ENCODE measurements at places on chromosomes 11 and 22.

DNA sequence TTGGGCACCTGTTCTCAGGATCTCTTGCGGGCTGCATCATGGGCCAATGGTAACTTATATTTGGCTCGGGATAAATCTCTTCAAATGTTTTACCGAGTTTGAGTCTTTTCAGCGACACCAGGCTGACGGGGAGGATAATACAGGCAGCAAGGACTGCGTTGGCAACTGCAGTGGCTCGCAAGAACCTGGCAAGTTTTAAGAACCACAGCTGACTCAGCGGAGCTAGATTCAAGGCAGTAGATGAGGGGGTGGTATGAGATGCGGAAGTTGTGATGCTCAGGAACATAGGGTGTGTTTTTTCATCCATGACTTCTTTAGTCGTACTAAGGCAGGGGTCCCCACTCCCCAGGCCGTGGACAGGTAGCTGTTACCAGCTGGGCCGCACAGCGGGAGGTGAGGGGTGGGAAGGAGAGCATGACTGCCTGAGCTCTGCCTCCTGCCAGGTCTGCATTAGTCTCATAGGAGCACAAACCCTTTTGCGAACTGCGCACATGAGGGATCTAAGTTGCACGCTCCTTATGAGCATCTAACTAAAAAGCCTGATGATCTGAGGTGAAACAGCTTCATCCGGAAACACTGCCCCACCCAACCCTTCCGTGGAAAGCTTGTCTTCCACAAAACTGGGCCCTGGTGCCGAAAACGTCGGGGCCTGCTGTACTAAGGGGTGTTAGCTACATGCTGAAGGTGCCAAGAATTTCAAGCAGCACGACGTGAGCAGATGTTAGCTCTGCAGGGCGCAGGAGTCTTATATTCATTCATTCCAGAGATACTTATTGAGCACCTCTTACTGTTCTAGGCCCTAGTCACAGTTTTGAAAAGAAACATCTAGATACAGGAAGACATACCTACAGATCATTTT lies 6.4 kb upstream of the JAM3 start:
- DNase-seq, result no peak

GRCh38 chr22:19799322-19800190 lies 39.0 kb downstream of the TBX1 start:
- DNase-seq, result no peak

DNA sequence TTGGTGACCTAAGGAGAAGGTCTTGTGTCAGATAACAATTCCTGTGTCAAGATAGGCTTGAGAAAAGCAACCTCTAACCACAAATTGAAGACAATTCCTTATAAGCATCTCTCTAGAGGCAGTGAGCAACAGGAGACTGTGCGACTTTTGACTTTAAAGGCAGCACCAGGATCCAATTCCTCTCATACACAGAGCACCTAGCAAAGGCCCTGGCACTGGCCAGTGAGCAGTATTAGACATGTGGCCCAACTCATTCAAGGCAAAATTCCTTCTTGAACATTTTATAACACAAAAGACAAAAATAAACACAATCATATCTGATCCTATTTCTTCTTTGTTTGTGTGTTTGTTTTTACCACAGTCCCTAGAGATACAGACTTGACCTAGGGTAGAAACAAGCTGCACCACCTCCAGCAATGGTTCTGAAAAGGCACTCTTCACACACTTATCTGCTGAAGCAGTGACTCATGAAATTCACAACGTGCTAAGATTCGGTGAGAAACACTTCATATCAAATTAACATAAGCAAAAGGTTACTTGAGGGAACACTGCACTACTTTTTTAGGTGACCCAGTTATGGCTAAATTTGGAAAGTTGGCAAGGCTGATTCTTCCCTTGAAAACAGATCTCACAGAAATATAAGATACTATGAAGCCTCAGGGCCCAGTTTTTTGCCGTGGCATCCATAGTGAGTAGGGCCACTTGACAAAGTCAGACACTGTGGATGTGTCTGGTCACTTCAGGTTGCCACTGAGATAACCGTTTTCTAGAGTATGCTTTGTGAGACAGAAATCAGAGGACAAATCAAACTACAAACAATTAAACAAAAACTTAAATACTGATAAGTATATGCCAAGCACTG lies 1018.9 kb downstream of the DLG2 start:
- DNase-seq, result no peak

GRCh38 chr11:9150926-9151325 lies 59.5 kb upstream of the SCUBE2 start:
- no peak for DNase-seq
